ENCODE measurements at places on chromosomes 16 and 17. TPM values are rescaled to one million over a fixed set of nuclear protein-coding genes. Genes with fewer than 3 reads are reported as not detected.

The VASN gene
- total RNA-seq = 7.5 TPM

The BANP gene
- total RNA-seq = 16.5 TPM

The TPPP3 gene
- 67.0 TPM for total RNA-seq

The NAGS gene
- total RNA-seq = 0.40 TPM

The ACSM2A gene
- total RNA-seq = not detected

The PRKCA gene
- total RNA-seq = 8.6 TPM

The SMPD3 gene
- 0.05 TPM for total RNA-seq
